Midbrain (tissue), 1 donor: ENCODE measurements at places on chromosomes 6 and 20.

DNA sequence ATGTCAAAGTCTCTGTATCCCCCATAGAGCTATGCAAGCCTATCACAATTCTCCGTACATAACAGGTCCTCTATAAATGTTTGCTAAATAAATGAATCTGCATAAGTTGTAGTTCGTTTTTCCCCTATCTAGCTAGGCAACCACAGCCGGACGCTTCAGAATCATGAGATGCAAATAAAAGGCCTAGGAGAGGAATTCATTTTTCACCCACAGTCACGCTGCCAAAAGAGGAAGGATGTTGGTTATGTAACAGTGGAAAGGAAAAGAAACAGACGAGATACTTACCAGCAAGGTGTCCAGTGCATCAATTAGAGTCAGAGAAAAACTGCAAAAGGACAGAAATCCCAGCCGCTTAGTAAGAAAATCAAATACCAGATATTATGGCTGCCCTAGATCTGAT, 2.4 kb downstream of the EDEM2 start:
- DNase-seq, result no peak

GRCh38 chr6:56404599-56404998, 157.2 kb upstream of the COL21A1 start:
- DNase-seq, result no peak

DNA sequence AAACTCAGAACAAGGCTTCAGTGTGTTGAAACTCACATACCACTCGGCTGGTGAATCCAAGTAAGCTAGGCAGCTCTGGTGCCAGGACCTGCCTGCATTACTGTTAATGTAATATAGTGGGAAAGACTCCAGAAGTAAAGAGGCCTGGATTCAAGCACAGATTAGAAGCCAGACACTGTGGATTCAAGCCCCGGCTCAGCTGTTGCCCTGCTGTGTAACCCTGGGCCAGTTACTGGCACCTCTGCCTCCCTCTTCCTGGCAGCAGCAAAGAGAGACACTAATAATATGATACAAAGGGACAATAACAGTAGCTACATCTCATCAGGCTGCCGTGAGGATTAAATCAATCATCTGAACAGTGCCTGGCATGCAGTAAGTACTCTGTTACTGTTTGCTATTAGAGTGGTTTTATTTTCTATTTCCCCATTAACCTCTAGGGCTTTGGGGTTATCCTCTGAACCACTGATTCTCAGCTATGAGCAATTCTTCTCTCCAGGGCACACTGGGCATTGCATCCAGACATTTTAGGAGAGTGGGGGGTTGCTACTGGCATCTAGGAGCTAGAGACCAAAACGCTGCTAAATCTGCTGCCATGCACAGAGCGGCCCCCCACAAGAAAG, 92.9 kb downstream of the ZMYND8 start:
- no peak for DNase-seq

DNA sequence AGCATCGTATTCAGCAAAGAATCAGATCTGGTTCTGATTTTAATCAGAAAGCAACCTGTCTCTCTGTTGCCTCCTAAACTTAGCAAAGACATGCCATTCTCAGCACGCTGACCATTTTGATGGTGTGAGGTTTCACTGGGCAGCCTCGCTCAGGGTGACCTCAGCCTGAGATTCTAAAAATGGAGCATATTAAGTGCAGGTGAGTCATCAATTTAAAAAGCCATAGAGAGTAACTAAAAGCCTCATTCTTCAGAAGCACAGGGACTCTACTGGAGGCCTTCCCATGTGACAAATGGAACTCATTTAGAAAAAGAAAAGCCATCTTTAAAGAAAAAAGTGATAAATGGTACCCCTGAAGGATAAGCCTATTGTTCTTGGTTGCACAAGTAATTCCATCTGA, 91.3 kb downstream of the FILIP1 start:
- no peak for DNase-seq

DNA sequence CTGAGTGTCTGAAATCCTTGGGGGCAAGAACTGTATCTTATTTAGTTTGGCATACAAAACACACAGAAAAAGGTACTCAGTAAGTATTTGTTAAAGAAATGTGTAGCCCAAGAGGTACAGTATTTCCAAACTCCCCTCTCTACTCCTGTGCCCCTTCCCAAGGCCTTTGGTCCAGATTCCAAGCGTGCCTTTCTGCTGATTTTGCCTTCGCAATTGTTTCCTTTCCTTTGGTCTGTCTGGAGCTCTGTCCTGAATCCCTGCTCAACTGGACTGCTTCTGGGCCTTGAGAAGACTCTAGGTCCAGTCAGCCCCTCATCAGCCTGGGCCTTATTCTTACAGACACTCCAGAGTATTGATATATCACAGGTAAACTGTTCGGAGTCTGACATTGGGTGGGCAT, 122.2 kb upstream of the SYNCRIP start:
- no peak for DNase-seq

DNA sequence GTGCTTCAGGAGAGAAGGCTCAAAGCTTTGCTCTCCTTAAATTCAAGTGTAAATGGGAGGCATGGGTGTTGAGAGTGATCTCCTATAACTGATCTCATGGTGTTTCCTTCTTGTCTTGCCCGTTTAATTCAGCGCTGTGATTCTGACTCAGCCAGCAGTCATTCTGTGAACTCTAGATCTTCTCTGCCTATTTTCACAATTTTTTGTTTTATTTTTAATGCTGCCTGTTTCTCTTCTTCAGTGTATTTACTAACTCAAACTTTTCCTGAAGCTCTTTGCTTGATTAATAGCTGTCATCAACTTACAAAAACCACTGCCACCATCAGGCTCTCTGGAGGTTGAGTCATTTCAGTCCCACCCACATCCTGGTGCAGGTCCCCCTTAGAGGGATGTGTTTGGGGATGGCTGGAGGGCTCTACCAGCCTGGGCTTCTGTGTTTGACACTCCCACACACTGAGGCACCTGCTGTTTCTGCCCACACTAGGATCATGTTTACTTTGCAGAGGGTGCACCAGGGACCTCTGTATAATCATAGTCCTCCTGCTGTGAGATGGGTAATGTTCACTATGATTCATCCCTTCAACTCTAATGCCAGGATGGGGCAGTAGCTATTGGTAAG, 94.0 kb downstream of the SHLD1 start:
- no peak for DNase-seq

DNA sequence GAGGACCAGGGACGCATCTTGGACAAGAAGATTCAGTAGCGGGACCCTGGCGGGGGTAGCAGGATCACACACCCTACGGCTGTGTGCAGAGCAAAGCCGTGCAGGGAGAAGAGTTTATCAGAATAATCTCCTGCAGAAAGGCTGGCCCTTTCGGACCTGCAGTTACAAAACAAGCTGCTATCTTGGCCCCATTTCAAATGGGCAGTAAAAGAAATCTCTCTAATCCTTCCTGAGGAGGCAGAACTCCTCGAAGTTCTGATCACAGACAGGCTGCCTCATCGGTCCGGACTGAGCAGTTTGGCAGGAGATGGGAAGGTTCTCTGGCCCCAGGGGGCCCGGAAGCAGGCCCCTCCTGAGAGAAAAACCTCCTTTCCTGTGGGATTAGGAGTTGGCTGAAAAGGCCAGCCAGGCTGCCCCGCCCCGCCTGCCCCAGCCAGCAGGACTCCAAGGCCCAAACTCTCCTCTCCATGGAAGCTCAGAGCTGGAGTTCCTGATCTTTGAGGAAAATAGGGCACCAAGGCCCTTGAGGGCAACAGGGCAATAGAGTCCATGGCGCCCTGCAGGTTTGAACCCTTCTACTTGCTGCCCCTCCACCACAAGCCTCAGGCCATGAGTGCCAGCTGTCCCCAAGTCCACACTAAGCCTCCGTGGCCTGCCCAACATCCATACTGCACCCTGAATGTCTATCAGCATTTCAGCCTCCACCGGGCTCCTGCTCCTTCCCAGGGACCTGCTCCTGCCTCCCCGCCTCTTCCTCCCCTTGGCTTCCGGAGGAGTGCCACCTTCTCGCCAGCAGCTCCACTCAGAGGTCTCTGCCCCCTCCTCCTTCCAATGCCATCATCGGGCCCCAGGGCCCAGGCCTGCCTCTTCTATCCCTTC, 141.3 kb downstream of the PREX1 start:
- no peak for DNase-seq

GRCh38 chr20:53763707-53764414, 170.2 kb upstream of the ZNF217 start:
- no peak for DNase-seq

- no peak for DNase-seq
These were observed 25.8 kb downstream of the CAP2 start for GRCh38 chr6:17419189-17419575.

- DNase-seq, result no peak
These were observed 48.1 kb downstream of the TBC1D7 start for GRCh38 chr6:13280254-13280653.

- no peak for DNase-seq
These were observed 6.4 kb downstream of the PREX1 start for GRCh38 chr20:48821261-48821920.

GRCh38 chr6:108323710-108324466, 29.0 kb downstream of the AFG1L start:
- DNase-seq, result no peak

GRCh38 chr6:63391203-63391970, 71.6 kb upstream of the LGSN start:
- no peak for DNase-seq

GRCh38 chr6:52390361-52390727, 28.4 kb downstream of the PAQR8 start:
- DNase-seq, result no peak

- no peak for DNase-seq
These were observed 223.6 kb downstream of the HIVEP2 start for GRCh38 chr6:142721215-142721920.

DNA sequence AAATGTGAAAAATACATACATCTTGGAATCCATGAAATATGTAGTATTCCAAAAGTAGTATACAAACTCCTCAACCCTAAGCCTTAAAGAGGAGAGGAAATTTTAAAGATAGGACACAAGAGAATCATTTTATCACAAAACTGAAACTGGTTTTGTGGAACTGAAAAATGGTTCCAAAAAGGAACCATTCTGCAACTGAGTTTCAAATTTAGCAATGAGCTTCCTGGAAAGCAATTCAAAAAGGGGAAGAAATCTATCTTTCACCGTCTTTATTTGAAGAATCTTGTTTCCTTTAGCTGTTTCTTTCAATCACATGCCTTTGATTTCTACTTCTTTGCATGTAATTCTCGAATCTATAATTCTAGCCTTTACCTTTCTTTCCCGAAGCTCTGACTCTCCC, 32.2 kb upstream of the LAMP5 start:
- DNase-seq, result peak; percentile 9
